Adrenal gland (tissue), 19 donors: ENCODE measurements at places on chromosomes 2 and 18.

DNA sequence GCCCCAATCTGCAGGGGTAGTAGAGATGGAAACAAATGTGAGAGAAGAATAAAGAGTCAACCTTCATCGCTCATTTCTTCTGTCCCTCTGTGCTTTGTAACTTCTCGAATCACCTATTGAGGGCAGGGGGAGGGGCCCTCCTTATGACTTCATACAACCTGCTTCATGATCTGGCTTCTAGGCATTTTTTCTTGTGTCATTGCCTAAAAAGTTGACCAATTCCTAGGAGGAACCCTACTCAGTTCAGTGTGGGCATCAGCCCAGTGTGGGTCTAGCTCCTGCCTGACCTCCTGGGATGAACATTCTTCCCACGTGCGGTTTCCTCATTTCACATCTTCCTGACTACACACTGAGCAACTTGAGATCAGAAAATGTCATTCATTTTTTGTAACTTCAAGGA is 46.3 kb upstream of the CREB1 start:
- peaks cover 9% of the 10 kb centered on the region for H3K4me1 ChIP-seq
- DNase-seq, result no peak
- H3K27me3 ChIP-seq, result no peaks in the 10 kb centered on the region
- H3K4me3 ChIP-seq, result no peak overlapping the region
- H3K27ac ChIP-seq, result no peak overlapping the region

- no peaks in the 10 kb centered on the region for H3K36me3 ChIP-seq
- H3K27ac ChIP-seq, result no peak overlapping the region
- peaks cover 3% of the 10 kb centered on the region for H3K4me1 ChIP-seq
- H3K27me3 ChIP-seq, result no peaks in the 10 kb centered on the region
Measured at GRCh38 chr2:238382381-238382781, 44.3 kb upstream of the ASB1 start.

- H3K27me3 ChIP-seq, result no peaks in the 10 kb centered on the region
- H3K4me1 ChIP-seq, result no peaks in the 10 kb centered on the region
- H3K4me3 ChIP-seq, result no peak overlapping the region
- no peak for DNase-seq
- H3K36me3 ChIP-seq, result no peaks in the 10 kb centered on the region
- peak overlapping the region; percentile 45 for H3K27ac ChIP-seq
Measured at GRCh38 chr2:28692411-28692810, 59.2 kb upstream of the PPP1CB start.

DNA sequence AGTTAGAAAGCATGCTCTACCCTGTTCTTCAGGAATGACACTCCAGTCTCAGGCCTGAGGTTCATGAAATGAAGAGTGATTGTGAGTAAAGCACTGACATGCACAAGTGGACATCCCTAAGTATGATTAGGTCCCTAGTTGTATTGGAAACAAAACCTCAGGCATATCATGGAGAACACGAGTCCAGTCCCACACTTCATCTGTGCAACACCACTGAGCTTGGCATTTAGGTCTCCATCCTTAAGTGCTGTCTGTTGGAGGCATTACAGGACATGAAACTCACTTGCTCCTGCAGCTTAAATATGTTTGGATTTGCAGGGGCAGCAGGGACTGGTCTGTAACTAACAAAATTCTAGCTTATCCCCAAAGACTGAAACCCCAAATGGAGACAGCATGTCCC is 250.3 kb upstream of the KLHL29 start:
- H3K27me3 ChIP-seq, result no peaks in the 10 kb centered on the region
- H3K4me1 ChIP-seq, result no peaks in the 10 kb centered on the region
- H3K4me3 ChIP-seq, result no peak overlapping the region
- no peak overlapping the region for H3K27ac ChIP-seq
- H3K36me3 ChIP-seq, result no peaks in the 10 kb centered on the region

DNA sequence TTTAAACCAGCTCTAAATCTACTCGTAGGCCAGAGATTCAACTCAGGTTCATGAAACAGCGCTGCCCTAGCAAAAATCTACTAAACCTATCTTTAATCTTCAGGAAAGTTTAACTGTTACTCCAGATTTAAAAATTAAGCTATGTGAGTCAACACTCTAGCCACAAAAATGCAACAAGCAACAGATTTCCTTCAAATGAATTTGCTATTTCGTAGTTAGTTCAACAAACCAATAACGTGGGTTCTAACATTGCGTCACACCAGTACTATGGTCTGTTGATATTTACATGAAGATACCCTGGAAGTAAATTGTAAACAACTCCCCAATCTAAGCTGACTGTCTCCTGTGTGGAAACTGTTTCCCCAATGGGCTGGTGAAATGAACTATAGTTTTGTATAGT is 71.2 kb downstream of the FIGN start:
- DNase-seq, result no peak
- H3K4me1 ChIP-seq, result peaks cover 16% of the 10 kb centered on the region
- no peaks in the 10 kb centered on the region for H3K27me3 ChIP-seq
- no peaks in the 10 kb centered on the region for H3K36me3 ChIP-seq
- no peak overlapping the region for H3K4me3 ChIP-seq
- no peak overlapping the region for H3K27ac ChIP-seq

DNA sequence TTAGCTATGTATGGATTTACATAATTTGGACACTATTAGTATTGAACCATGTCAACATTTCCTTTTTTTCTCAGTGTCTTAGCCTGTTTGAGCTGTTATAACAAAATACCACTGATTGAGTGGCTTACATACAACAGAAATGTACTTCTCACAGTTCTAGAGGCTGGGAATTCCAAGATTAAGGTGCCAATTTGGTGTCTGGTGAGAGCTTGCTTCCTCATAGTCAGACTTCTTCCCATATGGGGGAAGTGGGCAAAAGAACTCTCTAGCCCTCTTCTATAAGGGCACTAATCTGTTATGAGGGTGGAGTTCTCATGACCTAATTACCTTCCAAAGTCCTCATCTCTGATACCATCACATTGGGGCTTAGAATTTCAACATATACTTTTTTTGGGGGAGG is 12.6 kb downstream of the ZNF804A start:
- no peaks in the 10 kb centered on the region for H3K4me1 ChIP-seq
- no peak overlapping the region for H3K27ac ChIP-seq
- no peaks in the 10 kb centered on the region for H3K36me3 ChIP-seq
- no peaks in the 10 kb centered on the region for H3K27me3 ChIP-seq

DNA sequence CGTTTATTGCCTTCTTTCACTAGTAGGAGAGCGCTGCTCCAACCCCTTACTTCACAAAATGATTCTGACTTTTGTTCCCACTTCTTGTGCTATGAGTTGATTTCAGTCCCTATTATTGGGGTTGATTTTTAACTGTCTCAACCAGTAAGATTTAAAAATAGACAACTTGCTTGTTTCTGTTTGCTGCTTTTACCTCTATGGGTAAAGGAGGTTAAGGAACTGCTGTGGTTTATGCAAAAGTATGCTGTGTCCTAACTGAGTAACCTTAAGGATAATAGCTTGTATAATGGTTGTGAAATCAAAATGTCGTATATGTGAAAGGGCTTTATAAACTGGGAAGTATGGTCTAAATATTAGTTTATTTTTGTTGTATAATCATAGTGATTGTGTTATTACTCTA is 22.6 kb downstream of the ALMS1 start:
- no peaks in the 10 kb centered on the region for H3K27me3 ChIP-seq
- DNase-seq, result no peak
- no peak overlapping the region for H3K27ac ChIP-seq
- no peaks in the 10 kb centered on the region for H3K4me1 ChIP-seq
- H3K4me3 ChIP-seq, result no peak overlapping the region

GRCh38 chr2:58865436-58865835 is 624.3 kb upstream of the FANCL start:
- H3K27me3 ChIP-seq, result no peaks in the 10 kb centered on the region
- H3K4me1 ChIP-seq, result no peaks in the 10 kb centered on the region
- no peak overlapping the region for H3K27ac ChIP-seq
- no peak overlapping the region for H3K4me3 ChIP-seq
- H3K36me3 ChIP-seq, result no peaks in the 10 kb centered on the region
